ENCODE measurements at places on chromosomes 2 and 18. TPM values are rescaled to one million over a fixed set of nuclear protein-coding genes. Genes with fewer than 3 reads are reported as not detected.

- no peak for DNase-seq
These were observed 1237.3 kb upstream of the FAM98A start for GRCh38 chr2:34836361-34836760.

- DNase-seq, result no peak
These were observed 78.4 kb downstream of the SETBP1 start for GRCh38 chr18:44758861-44759631.

The LRRC30 gene
- not detected for total RNA-seq

The DUSP11 gene
- 24.1 TPM for total RNA-seq

DNA sequence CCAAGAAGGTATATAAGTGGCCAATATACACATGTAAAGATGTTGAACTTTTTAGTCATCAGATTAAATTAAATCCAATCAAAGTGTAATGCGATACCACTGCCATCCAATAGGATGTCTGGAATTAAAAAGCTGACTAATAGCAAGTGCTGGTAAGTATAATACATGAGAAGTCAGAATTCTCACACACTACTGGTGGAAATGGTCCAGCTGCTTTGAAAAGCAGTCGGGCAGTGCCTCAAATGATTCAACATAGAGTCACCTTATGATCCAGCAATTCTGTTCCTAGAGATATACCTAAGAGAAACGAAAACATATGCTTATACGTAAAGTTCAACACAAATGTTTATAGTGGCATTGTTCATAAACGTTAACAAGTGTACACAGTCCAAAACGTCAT is 124.1 kb upstream of the MYT1L start:
- DNase-seq, result no peak

GRCh38 chr2:152098496-152099366 is at the start of gene CACNB4:
TSS of gene CACNB4 (minus strand) at chr2:152099044.
- DNase-seq, result no peak

DNA sequence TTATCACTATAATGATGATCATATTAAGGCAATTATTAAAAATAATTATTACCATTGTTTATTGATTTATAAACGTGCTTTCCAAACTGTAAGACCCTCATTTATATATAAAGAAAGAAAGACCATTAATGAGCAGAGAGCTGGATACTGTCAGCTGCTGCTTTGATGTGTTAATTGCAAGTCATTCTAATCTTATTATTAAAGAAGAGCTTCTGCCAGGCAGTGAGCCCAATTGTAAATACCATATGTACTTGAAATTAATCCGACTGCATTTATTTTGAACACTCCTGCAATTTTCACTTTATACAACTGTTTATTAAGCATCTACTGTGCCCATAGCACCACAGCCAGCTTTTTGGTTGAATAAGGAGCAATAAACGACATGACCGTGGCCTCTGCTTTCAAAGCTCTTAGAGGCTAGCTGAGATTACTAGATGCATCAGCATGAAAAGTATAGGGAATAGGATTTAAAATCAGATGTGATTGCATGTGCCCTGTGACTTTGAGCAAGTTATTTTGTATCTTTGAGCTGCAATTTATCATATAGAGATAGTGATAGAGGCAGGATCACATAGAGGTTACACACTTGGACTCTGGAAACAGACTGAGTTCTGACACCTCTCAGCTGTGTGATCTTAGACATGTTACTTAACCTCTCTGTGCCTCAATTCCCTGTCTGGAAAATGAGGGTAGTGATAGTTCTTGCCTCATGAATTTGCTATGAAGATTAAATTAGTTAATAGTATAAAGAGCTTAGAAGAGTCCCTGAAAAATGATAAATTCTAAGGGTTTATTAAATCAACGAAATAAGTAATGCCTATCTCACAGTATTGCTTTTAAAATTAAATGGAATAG is 83.4 kb downstream of the MYCN start:
- DNase-seq, result no peak

DNA sequence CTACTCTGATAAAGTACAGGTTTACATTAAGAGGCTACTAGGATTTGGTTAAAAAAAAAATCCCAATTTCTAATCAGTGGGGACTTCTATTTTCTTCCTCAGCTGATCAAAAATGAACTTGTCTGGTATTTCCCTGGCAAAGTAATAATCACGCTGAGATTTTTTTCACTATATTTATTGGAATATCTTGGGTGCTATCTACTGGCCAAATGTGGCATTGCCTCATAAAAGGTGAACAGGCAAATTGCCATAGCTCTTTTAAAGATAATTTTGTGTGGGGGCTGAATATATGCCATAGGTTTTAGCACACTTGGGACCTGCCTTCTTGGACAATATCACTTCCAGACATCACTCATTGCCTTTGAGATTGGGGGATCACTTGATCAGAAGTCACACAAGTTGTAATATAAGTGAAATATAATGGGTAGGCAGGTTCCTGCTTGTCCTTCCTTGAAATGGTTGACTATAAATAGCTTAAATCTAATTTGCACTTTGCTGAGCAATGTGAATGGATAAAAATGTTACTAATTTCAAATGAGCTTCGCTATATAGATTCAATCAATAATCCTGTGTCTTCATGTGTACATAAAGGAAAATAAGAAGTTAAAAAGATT is 7.0 kb upstream of the NXPH2 start:
- peak; percentile 14 for DNase-seq

DNA sequence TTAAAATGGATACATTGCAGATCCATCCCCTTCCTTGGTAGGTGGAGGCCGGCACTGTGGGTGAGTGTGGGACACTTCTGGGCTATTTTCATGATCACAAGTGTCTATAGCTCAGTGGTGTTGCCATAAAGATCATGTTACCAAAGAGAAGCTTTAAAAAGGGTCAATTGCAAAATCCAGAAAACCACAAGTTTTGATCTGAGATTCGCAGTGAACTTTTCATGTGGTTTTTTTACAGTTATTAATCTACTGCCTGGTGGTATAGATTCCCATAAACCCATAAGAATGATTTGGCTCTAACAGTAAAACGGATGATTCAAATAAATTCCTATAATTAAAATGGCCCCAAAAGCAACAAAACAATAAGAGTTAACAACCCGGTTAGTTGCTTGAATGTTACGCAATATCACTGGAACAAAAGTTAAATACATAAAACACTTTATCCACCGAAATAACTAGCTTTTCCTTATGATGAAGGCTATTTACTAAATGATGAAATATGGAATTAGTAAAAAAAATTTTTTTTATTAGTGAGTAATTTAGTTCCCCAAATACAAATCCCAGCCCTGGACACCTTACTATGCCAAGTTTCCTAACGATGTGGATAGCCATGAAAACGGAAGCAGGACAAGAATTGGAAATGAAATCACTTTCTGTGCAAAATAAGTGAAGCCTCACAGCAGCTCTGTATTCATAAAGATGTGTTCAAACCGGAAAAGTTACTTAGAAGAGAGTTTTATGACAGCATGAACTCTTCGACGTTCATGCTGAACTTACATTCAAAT is 95.6 kb upstream of the THOC1 start:
- DNase-seq, result no peak

GRCh38 chr18:69843015-69843414 is 104.7 kb downstream of the CD226 start:
- DNase-seq, result no peak

GRCh38 chr2:121333834-121334558 is 49.0 kb upstream of the TFCP2L1 start:
- DNase-seq, result no peak

The VWC2L gene
- not detected for total RNA-seq
